Activated T-cell treated with anti-CD3 and anti-CD28 coated beads for 4 hours (primary cell): ENCODE measurements at places on chromosomes 2 and 18.

GRCh38 chr2:11642972-11643371 lies 27.0 kb downstream of the NTSR2 start:
- DNase-seq, result no peak

GRCh38 chr2:68100189-68100588 lies 37.4 kb upstream of the C1D start:
- DNase-seq, result no peak

DNA sequence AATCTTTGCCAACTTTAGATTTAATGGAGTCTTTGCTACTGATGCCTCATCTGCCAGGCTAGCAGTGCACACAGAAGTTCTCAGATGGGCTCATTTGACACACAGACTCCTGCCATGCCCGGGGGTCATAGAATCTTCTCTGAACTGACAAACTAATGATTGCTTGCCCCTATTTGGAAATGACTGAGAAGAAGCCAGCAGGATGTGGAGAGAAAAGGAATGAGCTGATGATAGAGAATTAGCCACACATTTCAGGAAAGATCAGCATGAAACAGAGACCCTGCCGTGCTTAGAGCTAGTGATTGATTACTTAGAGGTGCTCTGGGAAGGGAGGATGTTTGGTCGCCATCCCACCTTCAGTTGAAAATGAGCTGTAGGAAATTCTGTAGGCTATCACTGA lies 178.5 kb downstream of the TPGS2 start:
- DNase-seq, result no peak

DNA sequence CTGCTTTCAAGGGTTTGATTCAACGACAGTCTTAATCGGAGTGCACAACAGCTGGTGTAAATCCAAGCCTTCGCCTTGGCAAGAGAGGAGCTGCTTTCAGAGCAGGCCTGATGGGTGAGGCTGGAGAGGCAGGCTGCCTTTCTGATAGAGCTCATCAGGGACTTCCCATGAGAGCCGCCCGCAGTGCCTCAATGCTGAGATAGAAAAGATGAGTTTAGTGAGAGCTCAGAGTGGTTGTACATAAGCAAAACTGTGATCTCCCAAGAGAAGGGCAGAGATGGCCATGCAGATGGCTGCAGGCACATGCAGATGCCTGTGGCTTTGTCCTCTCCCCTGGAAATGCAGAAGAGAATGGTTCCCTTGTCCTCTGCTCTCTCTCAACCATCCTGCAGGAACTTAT lies 122.1 kb downstream of the ARL4C start:
- no peak for DNase-seq

DNA sequence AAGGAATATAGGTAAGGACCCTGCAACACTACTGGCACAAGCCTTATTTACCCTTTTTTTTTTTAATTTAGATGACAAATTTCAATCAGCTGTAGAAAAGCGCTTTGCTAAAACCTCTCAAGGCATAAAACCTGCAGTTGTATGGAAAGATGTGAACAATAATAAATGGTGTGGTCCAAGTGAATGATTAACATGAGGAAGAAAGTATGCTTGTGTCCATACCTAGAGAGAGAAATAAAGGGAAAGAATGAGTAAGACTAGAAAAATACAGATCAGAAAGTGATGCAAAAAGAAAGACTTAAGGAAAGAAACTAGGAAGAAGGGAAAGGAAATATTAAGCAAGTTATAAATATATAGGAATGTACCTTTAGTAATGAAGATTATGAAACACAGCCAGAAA lies 119.2 kb upstream of the SCN7A start:
- no peak for DNase-seq

DNA sequence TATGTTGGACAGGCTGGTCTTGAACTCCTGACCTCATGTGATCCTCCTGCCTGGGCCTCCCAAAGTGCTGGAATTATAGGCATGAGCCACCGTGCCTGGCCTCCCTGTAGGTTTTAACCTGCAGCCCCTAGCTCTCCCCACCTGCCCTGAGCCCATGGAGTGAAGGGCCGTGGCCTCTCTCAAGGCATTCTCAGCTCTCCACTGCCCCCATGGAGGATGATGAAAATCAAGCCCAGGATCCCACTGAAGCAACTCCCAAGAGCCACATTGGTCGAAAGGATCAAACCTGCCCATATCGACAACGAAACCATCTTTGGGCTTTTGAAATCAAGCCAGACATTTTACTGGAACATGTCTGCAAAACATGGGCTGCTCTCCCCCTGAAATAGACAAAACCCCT lies 22.4 kb upstream of the CREG2 start:
- DNase-seq, result no peak

GRCh38 chr2:187469538-187469937 lies 21.5 kb upstream of the CALCRL start:
- DNase-seq, result no peak

DNA sequence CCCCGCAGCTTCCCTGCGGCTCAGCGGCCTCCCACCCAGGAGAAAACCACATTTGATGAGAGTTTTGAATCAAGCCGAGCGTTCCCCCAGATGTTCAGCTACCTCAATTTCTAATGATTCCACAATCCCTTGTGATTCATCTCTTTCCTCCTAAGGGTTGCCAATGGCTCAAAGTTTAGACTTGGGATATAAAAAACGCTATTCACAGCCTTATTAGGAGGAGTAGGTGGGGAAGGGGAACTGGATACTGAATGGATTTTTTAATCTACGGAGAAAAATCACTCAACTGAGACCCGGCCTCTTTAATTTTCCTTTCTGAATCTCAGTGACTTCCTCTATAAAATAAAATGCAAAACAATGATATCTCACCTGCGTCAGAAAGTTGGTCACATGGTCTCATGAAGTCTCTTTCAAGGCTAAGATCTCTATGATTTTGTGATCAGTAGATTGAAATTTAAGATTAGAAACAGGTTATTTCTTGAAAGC lies 192.6 kb upstream of the TCF4 start:
- no peak for DNase-seq

DNA sequence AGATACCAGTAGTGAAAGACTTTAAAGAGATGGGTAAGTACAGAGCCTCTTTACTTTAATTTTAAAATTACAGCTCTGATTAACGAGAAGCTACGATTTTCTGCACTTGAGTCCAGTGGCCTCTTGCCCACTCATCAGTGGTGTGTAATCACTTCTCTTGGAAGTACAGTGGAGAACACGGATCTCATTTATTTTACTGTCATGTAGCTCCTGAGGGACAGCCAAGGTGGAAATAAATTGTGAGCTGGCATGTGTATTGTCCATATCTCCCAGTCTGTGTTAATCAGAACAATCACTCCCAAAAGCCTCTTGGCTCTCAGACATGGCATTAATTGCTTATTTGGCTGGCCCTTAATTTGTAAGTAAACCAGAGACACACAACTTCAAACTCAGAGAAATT lies 69.4 kb downstream of the LOXHD1 start:
- no peak for DNase-seq

DNA sequence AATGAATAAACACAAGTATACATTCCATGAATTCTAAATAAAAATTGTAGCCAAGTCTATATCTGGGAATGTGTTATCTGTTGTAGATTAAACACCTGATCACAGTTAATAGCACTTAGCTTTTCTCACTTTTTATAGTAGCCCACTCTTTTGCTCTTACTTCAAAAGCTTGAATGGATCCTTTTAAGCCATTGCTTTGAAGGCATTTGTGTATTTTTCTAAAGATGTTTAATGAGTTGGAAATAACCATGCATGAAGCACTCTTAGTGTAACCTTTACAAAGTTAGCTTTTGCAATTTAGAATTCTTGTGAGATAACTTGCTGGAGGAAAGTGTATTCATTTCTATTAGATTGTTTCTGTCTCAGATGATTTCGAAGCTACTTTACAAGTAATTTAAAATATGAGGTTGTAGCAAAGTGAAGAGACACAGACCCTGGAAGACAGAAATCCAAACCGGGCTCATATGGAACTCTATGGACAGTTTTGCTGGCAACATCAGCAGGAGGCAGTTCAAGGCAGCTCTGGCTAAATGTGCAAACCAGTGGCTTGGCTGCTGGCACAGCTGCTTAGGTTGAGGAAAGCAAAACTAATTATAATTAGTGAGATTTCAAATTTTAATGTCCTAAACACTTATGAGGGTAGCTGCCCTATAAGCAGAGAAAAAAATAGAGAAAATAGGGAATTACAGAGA lies 469.8 kb upstream of the ZEB2 start:
- DNase-seq, result no peak

GRCh38 chr2:227117852-227118251 lies 46.2 kb downstream of the COL4A4 start:
- no peak for DNase-seq

DNA sequence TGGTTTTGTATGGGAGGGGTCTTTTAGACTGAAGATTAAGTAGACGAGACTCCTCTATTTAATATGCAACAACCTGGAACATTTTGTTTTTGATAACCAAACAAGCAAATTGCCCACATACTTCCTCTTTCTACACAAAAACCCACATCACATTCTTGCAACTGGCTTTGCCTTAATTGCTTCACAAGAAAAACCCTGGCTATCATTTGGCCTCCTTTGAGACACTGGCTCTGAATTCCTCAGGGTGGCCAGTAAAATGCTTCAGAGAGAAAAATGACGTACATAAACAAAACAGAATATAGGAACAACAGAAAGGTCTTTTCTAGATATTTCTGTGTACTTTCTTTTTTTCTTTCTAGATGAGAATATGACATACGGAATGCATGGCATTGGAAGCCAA lies 103.0 kb downstream of the TRIB2 start:
- no peak for DNase-seq

DNA sequence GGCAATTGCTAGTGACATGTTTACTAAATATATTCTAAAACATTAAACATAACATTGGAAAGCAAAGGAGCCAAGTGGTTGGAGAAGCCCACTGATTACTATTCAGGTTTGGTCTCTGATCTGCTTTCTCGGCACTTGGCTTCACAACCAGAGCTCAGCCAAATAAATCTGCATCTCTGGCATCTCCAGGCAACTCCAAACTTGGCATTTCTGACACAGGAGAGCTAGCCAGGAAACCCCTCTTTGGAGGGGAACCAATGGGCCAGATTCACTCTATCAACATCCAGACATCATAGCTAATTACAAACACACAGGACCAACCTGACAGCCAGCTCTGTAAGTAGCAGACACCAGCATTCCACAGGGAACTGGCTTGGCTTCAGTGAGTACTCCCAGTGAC lies 150.3 kb upstream of the ETAA1 start:
- DNase-seq, result no peak

DNA sequence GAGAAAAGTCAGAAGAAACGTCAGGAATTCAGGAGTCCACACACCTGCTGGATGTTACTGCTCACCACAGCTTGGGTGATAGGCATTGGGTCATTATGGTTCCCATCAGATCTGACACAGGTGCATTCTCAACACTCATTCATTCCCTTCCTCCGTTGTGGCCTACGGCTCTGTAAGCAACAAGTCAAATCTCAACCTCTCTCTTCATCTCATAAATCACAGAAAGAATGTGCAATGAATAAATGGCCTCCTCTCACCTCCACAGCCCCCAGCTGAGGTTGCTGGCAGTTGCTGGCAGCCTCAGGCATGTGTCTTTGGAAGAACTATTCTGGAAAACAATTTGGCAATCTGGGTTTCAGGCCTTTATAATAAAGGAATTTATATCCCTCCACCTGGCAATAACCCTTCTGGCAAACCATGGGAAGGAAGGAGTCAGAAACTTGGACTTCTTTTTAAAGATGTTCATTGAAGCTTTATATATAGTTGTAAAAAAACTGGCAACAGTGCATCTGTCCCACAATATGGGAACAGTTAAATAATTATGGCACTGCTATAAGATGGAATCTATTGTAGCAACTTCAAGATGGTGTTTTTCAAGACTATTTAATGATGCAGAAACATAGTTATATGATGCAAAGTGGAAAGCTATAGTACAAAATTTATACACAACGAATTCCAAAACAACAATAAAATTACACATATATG lies 175.4 kb downstream of the ANAPC1 start:
- DNase-seq, result no peak

DNA sequence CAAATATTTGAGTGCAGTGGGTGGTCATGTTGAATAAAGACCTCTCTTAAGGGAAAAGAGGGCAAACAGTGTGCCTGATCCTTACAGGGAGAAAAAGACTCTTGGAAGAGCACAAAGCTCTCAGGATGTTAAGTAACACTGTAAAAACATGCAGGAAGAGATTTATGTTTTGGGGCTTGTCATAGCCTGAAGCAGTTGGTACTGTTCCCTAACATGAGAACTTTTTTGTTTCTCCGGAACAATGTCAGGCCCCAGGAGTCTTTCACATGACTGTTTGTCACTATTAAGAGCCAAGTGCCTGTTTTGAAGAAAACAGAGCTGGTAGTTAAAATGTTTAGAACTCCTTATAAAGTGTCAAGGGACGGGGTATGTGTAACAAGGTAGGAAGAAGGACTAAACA lies 83.7 kb upstream of the B3GNT2 start:
- DNase-seq, result no peak

DNA sequence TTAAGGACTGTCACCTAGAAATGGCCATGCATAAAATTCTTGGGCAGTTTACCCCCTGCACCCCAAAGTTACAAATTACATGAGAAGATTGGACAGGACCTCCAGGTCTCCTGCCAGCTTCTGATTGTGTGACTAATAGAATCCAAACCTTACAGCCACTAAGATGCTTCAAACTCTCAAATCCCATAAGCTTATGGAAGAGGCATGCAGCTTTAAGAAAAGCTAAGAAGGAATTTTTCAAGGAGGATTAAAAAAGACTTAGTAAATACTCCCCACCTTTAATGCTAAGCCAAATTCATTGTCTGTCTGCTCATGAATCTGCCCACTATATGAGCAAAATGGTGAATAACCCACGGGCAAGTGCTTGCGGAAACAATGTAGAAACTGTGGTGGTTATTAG lies 86.3 kb downstream of the MAIP1 start:
- no peak for DNase-seq

DNA sequence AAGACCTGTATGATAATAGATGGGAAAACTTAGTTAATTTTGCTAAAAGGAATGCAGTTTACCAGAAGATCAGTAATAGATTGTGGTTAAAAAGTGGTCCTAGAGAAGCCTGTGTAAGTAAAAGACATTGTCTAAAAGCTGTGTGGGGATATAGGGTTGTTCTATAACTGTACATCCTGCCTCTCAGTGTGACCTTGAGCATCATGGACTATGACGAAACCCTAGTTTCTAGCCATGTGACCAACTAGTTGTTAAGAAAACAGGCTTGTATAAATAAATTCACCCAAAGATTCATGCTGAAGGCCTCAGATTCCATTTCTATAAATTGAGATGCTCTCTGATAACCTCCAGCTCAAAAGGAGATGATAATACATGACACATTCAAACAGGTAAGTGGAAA lies 160.7 kb downstream of the IKZF2 start:
- DNase-seq, result no peak

DNA sequence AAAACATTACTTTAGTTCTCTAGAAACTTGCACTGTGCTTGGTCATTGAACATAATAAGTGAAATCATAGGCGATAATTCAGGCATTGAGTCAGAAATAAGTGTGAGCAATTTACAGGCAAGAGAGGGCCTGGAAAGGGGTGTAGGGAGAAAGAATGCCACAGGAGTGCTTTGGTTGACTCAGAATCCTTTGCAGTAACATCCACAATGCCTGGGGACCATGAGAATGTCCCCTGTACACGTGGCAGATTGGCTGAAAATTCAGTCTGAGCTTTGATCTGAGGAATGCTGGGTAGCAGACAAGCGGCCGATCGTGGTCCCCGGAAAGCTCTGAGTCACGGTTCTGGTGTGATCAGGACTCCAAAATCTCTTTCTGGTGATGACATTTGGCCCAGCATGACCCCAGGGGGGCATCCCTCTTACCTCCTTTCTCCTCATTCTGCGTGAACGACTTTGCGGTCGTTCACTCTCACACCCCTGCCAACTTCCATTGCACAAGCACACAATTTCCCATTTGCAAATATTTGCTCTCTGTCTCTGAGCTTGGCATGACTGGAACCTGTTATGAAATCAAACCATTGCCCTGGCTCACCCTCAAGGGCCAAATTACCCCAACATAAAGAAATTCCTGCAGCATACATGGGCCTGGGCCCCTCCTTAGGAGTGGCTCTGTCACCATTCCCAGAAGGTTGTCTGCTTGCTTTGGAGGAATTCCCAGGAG lies 305.0 kb upstream of the EPAS1 start:
- no peak for DNase-seq
